NCI-H1436 (cell line): ENCODE measurements at places on chromosomes 2 and 18.

GRCh38 chr2:229686122-229686919, 28.0 kb downstream of the DNER start:
- no peak for DNase-seq

GRCh38 chr2:23745068-23745725, 181.7 kb downstream of the ATAD2B start:
- no peak for DNase-seq

- DNase-seq: no peak
Measured at GRCh38 chr2:191145769-191146471, 4.9 kb downstream of the STAT4 start.

DNA sequence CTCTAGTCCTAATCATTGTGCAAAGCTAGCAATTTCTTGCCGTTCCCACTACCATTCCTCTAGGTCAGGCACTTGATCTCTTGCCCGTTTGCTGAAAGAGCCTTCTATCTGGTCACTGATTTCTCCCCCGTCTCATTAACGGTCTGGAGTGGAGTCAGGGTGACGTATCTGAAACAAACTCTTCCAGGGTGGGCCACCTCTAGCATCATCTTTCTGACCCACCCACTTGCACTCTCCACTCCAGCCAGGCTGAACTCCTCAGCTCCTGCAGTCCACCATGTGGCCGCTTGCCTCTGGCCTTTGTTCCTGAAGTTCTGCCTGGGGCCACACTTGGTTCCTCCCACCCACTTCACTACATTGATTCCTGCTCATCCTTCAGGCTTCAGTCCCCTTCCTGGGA, 13.3 kb downstream of the BCL2 start:
- no peak for DNase-seq

GRCh38 chr2:27095427-27095744, 8.8 kb downstream of the KHK start:
- no peak for DNase-seq

GRCh38 chr2:85958731-85959130, 69.9 kb upstream of the ST3GAL5 start:
- no peak for DNase-seq

DNA sequence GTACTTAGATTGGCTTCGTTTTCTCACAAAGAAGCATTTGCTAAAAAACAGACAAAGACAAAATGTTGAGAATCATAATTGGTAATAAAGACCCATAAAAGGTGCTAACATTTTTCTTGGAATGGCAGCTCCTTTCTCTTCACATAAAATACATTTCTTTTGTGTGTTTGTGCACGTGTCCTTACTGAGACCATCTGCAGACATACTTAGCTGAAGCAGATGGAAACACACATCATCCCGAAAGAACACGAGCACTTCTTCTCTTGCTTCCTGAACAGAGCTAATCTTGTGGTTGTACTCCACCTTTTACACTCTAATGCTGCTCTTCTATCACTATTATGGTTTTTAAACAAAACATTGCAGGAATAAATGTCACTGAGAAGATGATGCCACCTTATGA, 142.5 kb downstream of the SPHKAP start:
- no peak for DNase-seq

GRCh38 chr18:11274144-11274794, 124.9 kb upstream of the PIEZO2 start:
- DNase-seq: no peak

DNA sequence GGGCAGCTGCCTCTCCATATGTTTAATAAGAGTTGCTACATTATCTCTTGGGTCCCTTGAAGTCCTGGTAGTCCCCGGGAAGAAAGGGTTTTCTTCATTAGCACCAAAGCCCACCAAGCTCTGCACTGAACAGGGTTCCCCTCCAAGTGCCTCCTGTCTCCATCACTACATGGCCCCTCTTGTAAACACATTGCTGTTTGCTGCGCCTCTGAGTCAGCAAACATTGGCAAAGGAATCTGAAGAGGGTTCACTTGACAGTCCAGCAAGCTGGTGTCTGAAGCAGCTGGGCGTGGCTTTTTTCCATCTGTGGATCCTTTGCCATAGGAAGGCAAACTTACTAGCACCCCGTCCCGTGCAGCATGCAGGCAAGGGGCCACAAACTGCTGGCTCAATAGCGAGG, 82.8 kb downstream of the TEX51 start:
- DNase-seq: no peak

GRCh38 chr2:227366769-227367426, 12.2 kb downstream of the TM4SF20 start:
- DNase-seq: no peak

GRCh38 chr2:232879618-232880494, 9.8 kb downstream of the SNORC start:
- no peak for DNase-seq

- no peak for DNase-seq
Measured at GRCh38 chr2:241804326-241805229, 4.4 kb upstream of the NEU4 start.

GRCh38 chr2:842151-842803, 108.4 kb upstream of the SNTG2 start:
- no peak for DNase-seq

- no peak for DNase-seq
Measured at GRCh38 chr2:98588880-98589431, 19.4 kb downstream of the COA5 start.

DNA sequence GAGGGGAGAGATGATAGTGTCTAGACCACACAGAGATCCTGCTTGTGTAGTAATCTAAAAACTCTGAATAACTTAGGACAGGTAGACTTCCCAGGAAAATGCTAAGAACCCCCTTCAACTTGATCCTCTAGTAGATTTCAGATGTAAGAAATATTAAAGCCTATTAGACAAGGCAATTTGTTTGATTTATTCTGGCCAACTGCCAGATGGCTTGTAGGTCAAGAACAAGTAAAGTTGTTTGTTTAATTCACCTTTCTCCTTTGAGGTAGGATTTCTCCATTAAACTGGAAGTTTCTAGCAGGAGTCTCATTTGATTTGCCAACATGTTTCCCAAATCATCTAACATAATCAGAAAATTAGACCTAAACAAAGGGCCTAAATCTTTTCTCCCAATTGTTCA, 48.6 kb downstream of the SH3RF3 start:
- no peak for DNase-seq

- no peak for DNase-seq
Measured at GRCh38 chr2:174330945-174331594, 3.7 kb upstream of the SP9 start.

DNA sequence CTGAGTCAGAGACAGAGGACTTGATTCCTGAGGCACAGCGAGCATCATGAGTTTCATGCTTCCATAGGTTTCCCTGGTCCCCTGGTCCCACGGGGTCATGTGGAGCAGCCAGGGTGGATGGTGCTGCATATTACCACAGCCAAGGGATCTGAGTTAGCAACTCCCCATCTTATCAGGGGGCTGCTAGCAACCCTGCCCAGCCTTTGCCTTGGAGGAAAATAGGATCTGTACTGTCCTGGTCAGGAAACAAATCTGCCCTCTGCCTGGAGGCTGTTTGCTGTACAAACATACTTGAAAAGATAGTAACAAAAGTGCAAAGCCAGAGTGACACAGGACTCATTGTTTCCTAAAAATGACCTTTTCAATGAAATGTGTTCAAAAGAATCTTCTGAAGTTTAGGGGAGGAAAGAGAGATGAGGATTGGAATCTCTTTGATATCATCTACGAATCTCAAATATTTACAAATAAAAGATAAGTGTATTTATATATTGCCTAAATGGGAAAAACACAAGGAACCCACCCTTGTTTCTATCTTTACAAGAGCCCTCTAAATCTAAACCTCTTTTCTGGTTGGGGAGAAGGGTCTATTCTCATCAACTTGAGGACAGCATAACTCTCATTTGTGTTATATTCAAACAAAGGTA, 194.8 kb downstream of the CD226 start:
- no peak for DNase-seq

DNA sequence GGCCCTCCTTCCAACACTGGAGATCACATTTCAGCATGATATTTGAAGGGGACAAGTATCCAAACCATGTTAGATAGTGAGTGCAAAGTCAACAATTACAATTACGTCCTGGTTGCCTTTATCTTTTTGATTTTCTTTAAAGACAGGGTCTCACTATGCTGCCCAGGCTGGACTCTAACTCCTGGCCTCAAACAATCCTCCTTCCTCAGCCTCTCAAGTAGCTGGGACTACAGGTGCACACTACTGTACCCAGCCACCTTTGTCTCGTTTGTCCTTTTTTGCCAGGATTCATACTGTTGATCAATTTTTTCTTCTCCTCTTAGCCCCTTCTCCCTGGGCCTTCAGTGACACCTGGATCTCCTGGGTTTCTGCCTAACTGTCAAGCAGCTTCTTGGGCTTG, 240.5 kb upstream of the FANCL start:
- DNase-seq: no peak

DNA sequence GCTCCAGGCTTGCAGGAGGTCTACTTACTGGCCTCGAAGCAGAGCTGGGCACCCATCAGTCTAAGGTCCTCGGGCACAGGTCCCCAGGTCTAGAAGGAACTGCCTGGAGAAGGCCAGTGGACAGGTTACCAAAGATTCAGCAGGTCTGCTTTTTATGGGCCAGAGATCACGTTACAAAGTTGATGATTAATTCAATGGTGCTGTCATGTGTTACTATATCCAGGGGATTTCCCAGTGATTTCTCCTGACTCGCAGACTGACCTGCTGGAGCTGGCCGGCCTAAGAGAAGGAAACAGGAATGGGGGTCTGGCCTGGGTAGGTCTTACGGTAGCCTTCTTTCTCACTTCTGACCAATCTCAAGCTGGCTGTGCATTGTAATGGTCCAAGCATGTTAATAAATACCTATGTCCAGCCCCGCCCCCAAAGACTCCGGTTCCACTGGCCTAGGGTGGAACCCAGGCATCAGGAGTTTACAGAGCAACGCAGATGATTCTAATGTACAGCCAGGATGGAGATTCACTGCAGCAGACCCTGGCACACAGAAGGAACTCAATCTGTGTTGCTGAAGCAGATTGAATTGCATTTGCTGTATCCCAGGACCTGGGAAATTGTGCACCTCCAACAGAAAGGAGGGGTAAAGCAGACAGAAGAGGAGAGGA, at the start of gene NEURL3:
Gene NEURL3, minus strand, starts transcription at position 127 of the 659 bp plus-strand sequence. Its CDS starts 71 bp downstream, at position 56.
- no peak for DNase-seq

DNA sequence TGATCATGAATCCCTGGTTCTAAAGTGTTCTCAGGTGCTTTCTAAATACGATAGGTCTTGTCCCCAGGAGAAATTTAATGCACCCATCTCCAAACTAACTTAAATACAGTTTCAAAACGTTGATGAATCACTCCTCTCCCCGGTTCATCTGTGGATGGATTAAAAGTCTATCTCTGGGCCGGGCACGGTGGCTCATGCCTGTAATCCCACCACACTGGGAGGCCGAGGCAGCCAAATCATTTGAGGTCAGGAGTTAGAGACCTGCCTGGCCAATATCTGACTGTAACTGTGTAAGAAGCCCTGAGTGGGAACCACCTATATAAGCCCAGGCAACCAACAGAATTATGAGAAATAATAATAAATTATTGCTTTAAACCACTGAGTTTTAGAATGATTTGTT, 78.7 kb downstream of the LONRF2 start:
- DNase-seq: no peak

DNA sequence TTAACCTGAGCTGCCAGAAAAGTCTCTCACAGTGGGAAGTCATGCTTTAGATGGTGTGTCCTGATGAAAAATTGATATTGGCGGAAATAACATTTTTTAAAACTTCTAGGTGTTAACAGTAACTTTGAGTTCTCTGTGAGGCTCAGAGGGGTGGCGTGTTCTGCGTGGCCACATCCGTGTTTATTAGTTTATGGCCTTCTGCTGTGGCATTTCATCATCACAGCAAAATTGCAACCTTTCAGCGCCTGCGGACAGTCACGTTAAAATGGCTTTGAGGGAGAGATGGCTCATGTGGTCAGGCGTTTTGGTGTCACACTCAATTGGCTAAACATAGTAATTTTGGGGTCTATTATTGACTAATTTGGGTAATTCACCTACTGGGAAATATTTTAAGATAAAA, 42.4 kb downstream of the KLHL29 start:
- DNase-seq: no peak

- no peak for DNase-seq
Measured at GRCh38 chr2:100239486-100240210, 82.7 kb downstream of the LONRF2 start.

DNA sequence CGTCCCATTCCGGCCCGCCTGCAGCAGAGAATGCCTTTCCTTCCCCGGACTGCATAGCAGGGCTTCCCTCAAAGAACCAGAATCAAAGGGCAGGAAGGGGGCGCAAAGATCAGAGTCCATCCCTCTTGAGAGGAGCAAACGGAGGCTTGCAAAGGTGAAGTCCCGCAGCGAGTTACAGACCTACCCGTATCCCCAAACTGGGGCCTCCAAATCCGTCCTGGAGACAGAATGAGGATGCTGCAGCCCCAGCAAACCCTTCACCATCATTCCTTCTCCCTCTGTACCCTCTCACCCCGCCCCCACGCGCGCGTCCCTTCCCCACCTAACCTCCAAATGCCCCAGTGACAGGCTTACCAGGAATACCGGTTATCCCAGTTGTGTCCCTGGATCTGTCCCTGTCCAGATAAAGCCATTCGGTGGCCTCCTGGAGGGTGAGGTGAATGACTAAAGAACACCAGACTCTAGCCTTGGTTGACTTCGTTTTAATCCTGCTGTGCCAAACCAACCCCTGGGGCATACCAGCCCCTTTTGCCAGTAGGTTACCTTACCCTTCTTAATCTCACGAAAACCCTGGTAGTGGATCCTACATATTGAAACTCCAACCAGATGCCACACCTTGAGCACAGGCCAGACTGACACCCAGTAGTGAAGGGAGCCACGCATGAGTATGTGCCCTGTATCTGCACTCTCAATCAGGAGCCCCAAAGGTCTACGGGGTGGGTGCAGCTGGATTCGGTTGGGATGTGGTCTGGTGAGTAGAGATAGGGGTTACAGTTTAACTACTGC, 961 bp upstream of the SLC40A1 start:
- DNase-seq: no peak
